GOT3 (cell line): ENCODE measurements at places on chromosomes 12 and 14.

GRCh38 chr12:54439521-54440255 is 20.6 kb upstream of the ITGA5 start:
- no peak for DNase-seq

DNA sequence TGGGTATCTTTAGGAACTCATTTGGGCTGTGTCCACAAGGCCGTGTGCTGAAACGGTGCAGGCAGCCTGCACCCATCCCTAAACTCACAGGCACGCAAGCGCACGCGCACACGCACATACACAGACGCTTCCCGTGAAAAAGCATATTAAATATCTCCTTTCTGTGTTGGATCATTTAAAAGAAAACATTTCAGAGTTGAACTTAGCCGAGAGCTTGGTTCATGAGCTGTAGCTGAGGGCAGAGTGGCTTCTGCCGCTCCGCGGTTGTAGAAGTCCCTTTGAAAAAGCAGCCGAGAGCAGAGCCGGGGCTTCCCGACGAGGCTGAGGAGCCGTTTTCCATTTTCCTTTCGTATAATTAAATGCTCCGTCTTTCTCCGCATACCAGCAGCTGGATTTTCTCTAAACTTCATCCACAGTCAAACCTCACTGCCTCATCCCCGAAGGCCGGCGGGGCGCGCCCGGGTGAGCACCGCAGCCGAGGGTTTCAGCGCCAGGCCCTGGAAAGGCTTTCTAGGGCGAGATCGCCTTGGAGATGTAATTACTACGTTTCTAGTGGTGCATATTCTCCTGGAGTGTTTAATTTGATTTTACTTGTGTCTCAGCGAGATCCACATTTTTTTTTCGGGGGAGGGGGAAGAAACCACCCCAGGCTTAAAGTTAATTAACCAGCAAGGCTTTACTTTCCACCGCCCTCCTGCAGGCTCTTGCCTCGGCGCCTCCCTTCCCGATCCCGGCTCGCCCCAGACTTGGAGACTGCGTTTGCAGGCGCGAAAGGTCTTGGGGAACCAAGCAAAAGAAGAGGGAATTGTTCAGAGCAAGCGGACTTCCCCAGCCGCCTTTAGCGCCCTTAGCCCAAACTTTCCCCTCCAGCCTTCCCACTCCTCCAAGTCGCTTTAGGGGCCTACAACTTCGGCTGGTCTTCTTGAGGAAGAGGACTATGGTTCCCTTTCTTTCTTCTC is 3.0 kb upstream of the HOXC13 start:
- DNase-seq = no peak

GRCh38 chr12:27818401-27818918 is 38.4 kb upstream of the MANSC4 start:
- no peak for DNase-seq

DNA sequence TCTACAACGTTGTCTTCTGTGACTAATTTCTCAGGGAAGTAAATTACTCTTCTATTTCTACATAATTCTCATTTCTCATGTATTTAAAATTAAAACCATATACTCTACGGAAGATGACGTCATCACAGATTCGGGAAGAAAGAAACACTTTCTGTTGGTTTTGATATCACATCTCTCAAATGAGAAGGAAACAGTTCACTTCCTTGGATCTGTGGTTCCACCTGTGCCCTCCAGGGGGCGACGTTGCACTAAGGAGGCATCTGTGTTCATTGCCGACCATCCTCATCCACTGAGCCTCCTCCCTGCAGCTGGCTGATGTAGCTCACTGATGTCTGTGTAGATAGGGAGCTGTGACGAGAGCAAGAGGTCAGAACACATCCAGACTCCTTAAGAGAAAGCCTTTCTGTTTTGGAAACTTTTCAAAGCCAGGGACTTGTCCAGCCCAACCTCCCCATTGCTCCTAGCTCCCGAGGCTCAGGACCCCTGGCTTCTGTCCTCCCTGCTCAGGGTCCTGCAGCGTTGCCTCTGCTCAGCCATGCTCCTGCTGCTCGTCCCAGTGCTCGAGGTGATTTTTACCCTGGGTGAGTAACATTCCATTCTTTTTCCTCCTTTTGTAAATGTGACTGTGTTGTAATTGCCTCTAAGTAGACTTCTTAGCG is 172.7 kb upstream of the OR4E1 start:
- DNase-seq = no peak

GRCh38 chr12:128856035-128856790 is 2.9 kb downstream of the GLT1D1 start:
- DNase-seq = no peak

DNA sequence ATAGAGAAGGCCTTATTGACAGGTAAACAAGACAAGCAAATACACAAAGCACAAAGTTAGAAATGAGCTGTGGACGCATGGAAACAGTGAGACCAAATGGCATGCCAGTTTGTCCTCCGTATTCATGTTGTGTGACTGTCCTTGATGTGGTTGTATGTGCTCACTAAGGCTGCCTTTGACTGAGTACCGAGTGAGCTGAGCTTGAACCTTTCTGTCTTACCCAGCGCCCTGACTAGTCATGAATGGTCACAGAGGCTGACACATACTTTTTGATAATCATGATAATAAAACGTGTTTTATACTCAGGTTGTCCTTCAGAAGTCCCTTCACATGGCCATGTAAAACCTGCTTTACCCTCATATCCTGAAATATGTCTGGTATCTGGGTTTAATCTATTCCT is 553 bp upstream of the CATSPERB start:
- no peak for DNase-seq

DNA sequence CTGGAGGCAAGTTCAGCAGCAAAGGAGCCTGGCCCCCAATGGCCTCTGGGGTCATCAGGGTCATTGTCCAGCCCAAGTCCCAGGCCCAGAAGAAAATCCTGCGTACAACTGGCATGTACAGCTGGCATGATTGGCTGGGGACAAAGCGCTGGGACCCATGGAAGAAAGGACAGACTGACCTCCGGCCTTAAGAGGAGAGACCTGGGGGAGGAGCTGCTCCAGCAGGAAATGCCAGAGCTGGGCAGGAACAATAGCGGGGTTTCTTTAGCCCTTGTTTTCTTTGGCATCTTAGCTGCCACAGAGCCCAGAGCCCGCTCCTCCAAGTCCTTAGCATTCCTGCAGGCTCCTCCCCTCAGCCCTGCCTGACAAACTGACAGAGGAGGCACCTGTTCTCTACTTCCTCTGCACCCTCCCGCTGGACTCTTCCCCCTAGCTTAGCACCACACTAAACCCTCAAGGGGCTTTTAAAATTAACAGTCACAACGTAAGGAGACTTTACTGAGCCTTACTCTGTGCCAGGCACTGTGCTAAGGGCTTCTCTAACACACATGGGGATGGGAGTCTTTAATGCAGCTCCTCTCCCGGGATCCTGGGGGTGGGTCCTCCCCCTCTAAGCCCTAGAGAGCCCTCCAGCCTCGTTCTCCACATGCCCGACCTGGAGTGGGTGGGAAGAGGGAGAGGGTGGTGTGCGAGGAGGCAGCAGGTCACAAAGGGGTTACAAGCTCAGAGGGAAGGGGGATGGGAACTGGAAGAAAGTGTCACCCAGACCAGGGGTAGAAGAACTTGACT is 1.8 kb upstream of the AQP5 start:
- DNase-seq = no peak

- no peak for DNase-seq
Measured at GRCh38 chr14:78253986-78254385, 83.8 kb downstream of the NRXN3 start.
